ENCODE measurements at places on chromosomes 2 and 18.

DNA sequence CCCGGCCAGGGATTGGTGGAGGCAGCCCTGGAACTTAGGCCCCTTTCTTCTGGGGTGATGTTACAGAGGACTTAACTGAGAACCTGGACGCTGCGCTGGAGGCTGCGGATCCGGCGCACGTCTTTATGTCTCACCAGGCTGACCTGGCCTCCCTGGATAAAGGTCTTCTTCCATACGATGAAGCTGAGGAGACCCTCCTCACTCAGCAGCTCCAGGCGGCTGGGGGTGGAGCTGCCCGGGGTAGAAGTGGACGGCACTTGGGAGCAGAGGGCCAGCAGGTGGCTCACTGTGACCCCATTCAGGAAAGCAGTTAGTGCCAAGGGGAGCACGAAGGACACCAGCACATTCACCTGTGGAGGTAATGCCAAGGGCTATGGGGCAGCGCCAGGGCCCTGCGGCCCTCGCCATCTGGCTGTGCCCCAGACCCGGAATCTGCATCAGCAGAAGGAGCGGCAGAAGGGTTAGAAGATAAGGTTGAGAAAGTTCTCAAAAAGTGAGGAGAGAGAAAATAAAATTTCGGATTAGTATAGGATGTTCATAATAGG, 8.0 kb downstream of the NTSR2 start:
- no peak for DNase-seq

DNA sequence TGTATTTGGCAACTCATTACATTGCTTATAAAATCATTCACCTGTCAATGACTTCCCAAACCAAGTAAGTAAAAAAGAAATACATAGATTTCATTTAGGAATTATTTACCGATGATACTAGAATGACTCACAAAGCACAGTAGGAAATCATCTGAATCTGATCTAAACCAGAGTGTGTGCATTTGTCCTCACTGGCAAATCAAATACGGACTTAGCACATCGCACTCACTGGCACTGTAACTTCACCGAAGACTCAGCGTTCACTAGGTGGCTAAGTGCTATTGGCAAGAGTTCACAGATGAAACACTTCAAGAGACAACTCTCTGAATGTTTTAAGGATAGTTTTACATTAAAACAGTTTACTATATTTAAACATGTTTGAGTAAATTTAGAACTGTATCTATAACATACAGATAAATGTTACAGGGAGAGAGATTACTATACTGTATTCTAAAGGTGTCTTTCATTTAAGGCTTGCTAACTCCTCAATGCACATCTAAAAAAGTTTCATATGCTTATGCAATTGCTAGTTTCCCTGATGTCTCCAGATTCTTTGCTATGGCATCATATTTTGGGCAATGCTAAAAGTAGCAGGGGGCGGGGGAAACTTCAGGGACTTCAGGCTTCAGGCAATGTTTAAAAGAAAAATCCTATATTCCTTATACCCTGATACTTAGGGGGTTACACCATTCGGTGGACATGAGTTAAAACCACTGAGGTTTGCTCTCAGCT, 48.8 kb downstream of the STK39 start:
- DNase-seq, result no peak

- no peak for DNase-seq
These were observed 11.1 kb upstream of the AGFG1 start for GRCh38 chr2:227460833-227461232.

DNA sequence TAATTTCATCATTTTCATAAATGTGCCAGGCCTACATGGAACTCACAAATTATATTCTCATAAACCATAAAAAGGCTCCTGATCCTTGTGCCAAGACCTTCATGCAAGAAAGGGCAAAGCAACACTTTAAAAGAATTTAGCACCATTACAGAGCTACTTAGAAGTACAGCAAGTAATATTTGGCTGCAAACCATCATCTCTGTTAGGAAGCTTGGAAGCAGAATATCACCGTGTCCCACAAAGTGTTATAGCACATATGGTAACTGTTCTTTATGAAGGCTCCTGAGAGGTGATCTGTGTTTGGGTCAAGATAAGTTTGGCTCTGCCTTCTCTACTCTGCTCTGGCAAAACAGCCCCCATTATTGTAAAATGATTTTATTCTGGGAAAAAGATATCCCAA, 59.7 kb upstream of the KCNJ3 start:
- DNase-seq, result no peak

- no peak for DNase-seq
These were observed 238.0 kb downstream of the UBE2E3 start for GRCh38 chr2:181218401-181218821.

- no peak for DNase-seq
These were observed 285.1 kb downstream of the SLC4A3 start for GRCh38 chr2:219912491-219912921.

DNA sequence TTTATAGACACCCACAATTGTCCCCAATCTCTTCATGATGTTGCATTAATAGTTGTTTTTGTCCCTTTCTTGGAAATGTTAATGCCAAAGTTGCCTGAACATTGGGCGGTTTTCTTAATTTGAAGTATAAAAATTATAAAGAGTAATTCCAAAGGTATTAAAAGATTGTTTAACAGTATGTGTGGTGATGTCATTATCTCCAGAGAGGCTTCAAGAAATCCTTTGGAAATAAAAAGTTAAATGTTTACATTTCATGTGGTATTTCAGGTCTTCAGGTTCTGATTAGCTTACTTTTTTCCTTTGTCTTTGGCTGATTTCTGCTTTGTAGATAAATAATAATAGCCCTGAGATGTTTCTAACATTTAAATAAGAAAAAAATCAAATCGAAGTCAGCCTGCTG, 29.3 kb upstream of the NOSTRIN start:
- no peak for DNase-seq

- no peak for DNase-seq
These were observed 3.1 kb upstream of the SEH1L start for GRCh38 chr18:12944709-12945108.

DNA sequence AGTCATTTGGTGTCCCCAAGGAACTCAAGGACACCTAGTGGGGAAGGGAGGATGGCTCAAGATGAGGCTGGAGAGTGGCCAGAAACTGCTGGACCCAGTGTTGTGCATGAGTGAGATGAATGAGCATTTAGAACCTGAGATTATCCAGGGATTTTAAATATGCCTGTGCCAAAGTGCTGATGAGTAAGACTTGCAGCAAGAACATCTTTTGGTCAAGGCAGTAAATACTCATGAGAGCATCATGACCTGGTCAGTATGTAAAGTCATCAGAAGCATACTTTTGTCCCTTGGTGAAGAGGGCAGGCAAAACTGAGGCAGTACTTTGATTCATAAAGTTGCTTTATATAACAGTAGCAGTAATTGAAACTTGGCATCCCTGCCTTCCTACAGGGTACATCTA, 3.1 kb upstream of the SPP2 start:
- DNase-seq, result no peak

GRCh38 chr2:31254237-31255203, 20.6 kb downstream of the EHD3 start:
- DNase-seq, result no peak

- DNase-seq, result no peak
These were observed 235.6 kb downstream of the CPS1 start for GRCh38 chr2:210792000-210792399.

- DNase-seq, result no peak
These were observed 102.4 kb downstream of the ICA1L start for GRCh38 chr2:202769201-202769600.

DNA sequence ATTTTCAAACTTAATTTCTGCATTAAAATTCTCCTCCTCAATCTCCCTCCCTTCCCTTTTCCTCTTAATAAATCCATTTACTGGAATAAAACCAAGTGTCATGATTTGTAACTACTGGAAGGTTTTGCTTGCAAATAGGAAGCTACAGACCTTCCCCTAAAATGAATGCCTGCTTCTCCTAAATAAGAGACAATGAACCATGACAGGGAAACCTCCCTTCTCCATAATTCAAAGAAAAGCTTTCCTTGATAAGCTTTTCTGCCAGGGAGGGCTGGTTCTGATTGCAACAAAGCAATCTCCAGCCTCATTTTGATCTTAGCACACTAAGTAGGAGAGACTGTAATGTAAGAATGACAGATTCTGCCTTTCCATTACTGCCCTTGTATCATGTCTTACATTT, 111.0 kb upstream of the CDH20 start:
- no peak for DNase-seq

DNA sequence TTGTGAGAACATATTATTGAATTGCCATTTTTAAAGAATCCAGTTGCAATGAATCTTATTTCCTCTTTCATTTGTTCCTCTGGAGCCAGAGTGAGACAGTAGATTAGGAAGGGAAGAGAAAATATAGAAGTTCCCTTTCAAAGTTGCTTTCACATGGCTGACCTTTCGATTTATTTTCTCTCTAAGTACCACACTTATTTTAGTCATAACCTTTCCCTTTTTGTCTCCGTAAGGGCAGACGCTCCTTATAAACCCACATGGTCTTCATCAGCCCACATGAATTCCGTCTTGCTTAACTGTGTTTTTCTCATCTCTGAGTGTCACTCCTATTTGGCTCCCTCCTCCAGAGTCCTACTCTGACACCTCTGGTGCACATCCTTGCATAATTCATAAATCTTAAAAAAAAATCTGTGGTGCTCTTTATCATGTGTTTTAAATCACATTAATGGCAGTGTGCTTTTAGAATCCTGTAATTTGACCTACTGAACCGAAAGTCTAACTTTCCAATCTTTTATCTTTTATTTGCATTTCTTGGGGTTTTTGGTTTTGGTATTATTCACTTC, 38.5 kb upstream of the ZNF396 start:
- no peak for DNase-seq

DNA sequence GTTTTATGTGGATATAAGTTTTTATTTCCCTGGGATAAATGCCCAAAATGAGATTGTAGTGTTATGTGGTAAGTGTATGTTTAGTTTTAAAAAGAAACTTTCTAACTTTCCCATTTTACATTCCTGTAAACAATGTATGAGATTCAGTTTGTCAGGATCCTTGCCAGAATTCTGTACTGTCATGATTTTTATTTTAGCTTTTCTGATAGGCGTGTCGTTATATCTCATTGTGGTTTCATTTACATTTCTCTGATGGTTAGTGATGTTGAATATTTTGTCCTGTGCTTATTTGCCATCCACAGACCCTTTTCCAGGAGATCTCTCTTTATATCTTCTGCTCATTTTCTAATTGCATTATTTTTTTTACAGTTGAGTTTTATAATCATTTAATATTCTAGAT, 245.6 kb upstream of the CDH2 start:
- no peak for DNase-seq

DNA sequence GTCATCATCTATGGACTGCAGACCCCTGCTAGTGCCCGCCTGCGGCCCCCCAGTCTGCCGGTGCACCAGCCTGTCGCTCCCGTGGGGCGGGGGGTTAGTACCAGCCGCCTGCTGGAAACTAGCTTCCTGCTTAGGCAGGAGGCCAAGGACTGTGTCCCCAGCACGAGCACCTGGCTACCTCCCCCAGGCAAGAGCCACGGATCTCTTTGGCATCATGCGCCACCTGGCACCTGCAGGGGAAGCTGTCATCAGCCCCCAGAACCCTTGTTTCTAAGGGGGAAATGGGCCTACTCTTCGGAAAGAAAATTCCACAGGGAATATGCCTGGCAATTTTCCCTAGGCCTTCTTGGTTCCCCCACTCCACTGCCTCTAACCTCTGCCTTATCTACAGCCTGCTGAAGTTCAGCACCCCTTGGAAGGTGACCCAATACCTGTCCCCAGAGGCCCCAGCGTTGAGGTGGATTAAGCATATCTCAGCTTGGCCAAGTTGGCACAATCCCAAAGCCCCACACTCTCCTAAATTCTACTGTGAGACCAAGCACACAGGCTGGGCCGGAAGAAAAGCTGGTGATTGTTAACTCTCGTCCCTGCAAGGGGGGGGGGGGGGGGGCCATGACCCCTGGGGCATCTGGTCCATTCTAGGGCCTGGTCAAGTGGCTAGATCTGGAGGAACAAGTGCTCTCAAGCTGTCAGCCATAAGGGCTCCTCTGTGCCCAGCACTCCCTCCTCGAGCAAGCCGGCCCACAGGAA, 62.0 kb upstream of the POMC start:
- DNase-seq, result no peak

DNA sequence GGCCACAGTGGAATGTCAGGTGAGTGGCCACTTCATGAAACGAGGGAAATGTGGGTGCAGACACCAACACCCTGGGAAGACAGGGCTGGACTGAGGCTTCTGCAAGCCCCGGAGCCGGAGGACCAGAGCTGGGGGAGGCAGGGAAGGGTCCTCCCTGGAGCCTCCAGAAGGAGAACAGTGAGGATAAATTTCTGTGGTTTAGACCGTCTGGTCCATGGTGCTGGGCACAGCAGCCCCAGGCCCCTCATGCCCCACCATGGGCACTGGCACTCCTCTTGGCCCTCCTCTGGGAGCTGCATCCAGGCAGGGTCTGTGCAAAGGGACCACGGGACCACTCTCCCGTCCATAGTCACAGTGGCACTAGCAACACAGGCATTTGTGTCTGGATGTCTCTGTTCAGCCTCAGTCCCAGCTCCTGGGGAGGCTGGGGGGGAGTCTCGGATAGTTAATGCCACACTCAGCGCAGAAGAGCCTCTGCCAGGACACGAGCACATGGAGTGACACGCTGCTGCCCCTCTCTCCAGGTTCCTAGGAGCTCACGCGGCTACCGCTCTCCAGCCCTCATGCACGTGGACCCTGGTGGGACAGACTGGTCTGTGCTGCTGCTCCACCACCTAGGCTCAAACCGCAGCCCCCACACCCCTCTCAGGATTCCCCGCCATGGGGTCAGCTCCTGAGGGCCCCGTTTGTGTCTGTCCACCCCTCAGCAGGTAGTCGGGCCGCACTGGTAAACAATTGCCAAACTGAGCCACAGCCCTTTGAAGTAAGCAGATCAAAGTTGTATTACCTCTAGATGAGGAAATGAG, 305.9 kb upstream of the SALL3 start:
- DNase-seq, result no peak

DNA sequence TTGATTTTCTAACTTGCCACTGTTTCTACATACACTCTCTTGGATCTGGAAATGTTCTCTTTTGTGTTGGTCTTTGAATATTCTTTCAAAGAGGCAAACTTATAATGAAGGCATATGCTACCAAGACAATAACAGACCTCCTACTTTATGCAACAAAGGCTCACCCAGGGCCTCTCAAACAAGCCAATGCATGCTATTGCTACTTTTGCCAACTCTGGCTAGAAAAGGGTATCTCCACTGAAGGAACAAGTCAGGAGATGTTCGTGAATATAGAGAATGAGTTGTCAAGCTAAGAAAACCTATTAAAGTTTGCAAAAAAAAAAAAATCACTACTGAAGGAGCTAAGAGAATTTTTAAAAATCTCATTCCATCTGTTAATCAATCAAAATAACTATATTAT, 15.9 kb upstream of the DSG2 start:
- no peak for DNase-seq

DNA sequence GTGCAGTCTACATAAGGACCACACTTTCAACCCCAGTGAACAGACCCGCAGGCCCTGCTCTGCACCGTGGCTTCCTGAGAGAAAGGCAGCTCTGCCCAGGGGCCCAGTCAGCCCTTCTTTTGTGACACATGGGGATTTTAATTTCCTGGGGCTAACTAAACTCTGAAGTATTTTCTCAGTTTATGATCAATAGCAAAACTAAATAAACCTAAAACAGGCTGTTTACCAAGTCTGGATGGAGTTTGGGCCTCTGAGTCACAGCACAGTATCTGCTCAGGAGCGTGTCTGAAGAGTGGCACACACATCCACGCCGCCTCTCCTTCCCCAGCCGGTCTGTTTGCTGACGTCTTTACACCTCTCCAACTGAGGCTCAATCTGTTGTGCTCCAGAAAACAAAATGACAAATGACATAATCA, 72.3 kb downstream of the LDLRAD4 start:
- DNase-seq, result no peak

Measured in esophagus muscularis mucosa (tissue), 4 donors.